ENCODE measurements at places on chromosomes 11 and 22.
A peak's percentile ranks its signal among the peaks of the same experiment; 100 is the strongest.

GRCh38 chr11:75938543-75938942, 123.5 kb downstream of the UVRAG start:
- DNase-seq: no peak

- DNase-seq: no peak
Measured at GRCh38 chr11:119342023-119342300, 1.3 kb upstream of the C1QTNF5 start.

DNA sequence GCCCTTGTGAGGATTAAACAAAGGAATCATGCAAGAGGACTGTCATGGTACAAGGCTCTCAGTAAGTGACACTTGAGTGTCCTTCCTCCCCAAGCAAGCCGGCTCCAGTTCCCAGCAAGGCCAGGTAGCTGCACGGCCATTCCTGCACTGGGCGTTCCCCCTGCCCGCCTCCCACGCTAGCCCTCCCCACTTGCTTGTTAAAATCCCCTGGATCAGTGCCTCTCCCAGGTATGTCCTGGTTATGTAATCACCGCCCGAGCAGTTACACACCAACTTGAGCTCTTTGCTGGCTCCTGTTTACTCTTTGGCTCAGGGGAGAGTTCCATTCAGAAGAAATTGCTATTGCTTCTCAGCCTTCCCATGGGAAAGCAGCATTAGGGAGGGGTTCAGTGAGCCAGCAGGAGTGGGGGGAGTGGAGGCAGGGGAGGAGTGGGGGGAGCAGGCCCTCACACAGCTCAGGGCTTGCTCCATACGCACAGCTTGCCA, 19.4 kb upstream of the MYEOV start:
- DNase-seq: no peak

- no peak for DNase-seq
Measured at GRCh38 chr11:40029391-40029790, 1430.1 kb downstream of the LRRC4C start.

DNA sequence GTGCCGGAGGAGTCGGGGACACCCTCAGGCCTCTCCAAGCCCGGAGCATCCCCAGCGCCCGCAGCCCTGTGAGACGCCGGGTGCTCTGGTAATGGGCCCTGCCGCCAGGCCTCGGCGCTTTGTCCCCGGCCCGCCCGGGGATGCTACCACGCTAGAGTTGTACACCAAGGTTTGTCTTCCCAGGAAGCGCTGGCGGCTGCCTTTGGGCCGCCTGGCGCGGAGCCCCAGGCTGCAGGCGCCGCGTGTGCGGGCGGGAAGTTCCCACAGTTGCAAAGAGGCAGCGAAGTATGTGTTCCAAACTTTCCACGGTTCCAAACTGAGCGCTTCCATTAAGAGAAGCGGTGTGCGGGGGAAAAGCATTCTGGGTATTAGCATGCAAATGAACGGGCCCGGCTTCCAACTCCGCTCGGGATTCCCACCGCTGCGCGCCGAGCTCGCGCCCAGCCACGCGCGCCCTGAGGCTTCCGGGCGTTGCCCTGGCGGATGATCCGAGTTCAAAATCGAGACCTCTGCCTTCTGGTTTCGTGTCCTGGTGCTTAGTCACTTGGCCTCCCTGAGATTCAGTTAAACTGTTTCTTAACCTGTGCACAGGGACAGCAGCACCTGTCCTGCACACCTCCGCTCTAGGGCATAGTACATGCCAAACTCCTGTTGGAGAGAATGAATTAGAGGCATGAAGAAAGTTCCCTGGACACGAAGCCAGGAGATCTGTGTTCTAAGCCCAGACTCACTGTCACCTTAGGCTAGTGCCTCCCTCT, 1.3 kb upstream of the PATZ1 start:
- peak; percentile 83 for DNase-seq

GRCh38 chr11:91969486-91969885, 255.1 kb upstream of the FAT3 start:
- no peak for DNase-seq

DNA sequence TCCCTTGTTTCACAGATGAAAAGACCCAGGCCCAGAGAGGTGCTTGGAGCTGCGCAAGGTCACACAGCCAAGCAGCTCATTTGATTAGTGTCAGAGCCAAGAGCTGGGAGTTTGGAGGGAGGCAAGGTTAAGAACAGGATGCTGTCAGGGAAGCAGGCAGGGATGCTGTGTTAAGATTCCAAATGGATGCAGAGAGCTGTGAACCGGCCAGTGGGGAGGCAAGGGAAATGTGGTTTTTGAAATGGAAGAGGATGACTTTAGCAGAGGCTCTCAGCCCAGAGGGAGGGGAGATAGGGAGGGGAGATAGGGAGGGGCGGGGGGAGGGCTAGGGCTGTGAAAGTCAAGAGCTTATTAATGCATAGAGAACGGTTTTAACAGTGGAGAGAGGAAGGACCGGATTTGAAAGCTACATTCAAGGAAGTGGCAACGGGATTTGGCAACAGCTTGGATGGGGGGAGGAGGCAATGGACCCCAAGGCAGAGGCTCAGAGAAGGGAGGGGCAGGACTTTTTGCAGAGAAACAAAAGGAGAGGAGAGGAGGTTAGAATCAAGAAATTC, 13.0 kb downstream of the RTN4RL2 start:
- DNase-seq: peak; percentile 37

- DNase-seq: no peak
Measured at GRCh38 chr11:32343325-32344008, 91.9 kb downstream of the WT1 start.

DNA sequence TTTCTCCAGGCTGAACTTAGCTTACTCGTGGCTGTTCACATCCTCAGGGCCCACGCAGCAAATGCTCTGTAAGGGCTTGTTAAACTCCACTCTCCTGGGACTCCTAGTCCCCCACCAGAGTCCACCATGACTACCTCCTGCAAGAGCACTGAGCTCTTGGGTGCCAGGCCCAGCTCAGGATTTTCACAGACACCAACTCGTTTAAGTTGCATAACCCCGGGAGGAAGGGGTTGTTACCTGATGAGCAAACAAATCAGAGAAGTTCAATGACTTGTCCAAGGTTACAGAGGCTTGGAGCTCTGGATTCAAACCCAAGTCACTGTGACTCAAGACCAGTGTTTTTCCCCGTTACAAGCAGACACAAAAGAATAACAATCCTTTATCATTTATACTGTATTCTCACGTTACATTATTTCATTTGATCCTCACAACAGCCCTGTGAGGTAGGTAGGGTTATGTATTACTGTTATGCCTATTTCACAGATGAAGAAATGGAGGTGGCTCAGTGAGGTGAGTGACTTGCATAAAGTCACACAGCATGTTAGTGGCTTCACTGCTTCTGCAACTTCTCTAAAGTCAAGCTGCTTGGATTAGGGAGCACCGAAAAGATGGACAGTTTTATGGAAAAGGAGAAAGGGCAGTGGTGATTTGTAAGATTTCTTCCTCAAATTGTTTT, 17.4 kb downstream of the KCTD21 start:
- DNase-seq: no peak

DNA sequence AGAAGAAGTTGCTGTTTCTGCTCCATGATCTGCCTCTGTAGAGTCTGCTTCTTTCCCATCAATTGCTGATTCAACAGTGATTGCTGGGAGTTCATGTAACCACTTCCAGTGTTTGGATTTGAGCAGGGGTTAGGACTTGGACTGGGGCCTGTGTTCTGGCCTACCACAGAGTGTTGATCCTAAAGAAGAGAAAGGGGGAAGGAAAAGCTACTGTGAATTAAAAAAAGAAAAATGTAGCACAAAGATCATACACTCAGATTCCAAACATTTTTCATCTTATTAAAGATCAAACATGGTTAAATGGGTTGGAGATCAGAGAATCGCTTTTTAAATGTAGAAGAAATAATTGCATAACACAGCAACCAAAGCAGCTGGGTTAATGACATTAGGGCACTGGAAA, 67.6 kb upstream of the MTMR2 start:
- no peak for DNase-seq

- peak; percentile 15 for DNase-seq
Measured at GRCh38 chr22:16783930-16784354, 41.3 kb downstream of the XKR3 start.

GRCh38 chr11:44964526-44965209, 14.0 kb upstream of the TP53I11 start:
- DNase-seq: no peak

GRCh38 chr11:35477901-35478300, 47.5 kb downstream of the PAMR1 start:
- DNase-seq: no peak

DNA sequence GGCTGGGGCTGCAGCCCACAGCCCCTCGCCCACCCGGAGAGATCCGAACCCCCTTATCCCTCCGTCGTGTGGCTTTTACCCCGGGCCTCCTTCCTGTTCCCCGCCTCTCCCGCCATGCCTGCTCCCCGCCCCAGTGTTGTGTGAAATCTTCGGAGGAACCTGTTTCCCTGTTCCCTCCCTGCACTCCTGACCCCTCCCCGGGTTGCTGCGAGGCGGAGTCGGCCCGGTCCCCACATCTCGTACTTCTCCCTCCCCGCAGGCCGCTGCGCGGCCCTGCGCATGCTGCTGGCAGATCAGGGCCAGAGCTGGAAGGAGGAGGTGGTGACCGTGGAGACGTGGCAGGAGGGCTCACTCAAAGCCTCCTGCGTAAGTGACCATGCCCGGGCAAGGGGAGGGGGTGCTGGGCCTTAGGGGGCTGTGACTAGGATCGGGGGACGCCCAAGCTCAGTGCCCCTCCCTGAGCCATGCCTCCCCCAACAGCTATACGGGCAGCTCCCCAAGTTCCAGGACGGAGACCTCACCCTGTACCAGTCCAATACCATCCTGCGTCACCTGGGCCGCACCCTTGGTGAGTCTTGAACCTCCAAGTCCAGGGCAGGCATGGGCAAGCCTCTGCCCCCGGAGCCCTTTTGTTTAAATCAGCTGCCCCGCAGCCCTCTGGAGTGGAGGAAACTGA, 731 bp downstream of the GSTP1 start:
- DNase-seq: peak; percentile 26

GRCh38 chr22:28332410-28332809, 347.2 kb downstream of the TTC28 start:
- no peak for DNase-seq

DNA sequence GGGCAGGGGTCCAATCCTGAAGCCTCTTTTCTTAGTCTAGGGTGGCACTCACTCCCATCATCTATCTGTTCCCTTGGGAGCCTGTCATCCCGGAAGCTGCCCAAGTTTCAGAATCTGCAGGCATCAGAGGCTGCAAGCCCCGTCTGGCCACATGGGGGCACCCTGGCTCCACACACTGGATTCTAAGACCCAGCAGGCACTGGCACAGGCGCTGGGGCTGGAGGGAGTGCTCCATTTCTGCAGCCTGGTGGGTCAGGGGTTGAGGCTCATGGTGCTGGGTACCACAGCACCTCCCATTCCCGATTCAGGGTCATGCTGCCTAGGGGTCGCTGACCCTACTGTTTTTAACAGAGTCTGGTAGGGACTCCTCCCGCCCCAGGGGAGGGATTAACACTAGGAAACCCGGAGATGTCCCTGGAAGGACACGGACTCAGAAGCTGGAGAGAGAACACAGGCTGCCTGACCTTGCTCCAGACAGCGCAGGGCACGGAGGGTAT, 243.9 kb upstream of the SYN3 start:
- DNase-seq: peak; percentile 66

Measured in hematopoietic multipotent progenitor cell treated with erythropoietin and hydrocortisone succinate and interleukin-3 and kit ligand, for 8 days (in vitro differentiated cells).